ENCODE measurements at places on chromosomes 2 and 18.

DNA sequence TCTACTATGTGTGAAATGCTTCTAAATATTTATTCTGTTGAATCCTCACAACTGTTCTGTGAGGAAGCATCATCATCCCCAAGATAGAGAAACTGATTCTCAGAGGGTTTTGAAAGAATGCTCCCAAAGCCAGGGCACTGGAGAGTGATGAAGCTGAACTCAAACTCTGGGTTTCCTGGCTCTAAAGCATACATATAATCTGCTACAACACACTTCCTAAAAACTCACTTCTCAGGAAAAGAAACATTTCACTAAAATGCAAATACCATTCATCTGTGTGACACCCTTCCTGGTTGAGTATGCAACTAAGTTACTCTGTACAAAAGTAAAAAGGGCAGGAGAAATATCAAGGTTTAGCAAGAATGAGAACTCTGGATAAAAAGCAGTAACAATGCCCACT is 58.6 kb downstream of the GRB14 start:
- DNase-seq = no peak

GRCh38 chr2:235595422-235596010 is 101.7 kb downstream of the AGAP1 start:
- peak; percentile 72 for DNase-seq

GRCh38 chr2:140621583-140622362 is 1509.0 kb downstream of the LRP1B start:
- no peak for DNase-seq

- no peak for DNase-seq
Observed at GRCh38 chr2:9473308-9473984, 905 bp upstream of the IAH1 start.

DNA sequence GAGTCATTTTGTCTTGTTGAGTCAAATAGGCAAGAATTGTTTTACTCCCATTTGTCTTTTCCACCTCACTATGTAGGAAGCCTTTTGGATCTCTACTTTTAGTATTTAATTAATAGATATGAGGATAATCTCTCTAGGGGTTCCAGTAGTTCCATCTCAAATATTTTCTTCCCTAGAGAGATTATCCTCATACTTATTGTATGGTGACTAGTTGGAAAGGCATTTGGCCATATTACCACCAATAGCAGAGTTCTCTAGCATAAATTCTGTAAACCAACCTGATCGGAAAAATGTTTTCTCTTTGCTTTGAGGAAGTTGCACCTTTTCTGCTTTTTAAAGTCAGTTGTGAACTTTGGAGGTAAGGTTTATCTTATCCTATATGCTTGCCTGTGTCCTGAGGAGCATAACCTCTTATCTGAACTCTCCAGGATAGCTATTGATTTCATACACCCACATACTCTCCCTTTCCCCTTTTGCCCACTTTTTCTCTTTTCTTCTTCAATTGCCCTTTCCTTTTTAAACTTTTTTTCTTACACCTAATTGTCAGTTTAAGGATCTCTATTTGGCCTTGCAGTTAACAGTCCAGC is 100.8 kb downstream of the GALNT1 start:
- DNase-seq = no peak

DNA sequence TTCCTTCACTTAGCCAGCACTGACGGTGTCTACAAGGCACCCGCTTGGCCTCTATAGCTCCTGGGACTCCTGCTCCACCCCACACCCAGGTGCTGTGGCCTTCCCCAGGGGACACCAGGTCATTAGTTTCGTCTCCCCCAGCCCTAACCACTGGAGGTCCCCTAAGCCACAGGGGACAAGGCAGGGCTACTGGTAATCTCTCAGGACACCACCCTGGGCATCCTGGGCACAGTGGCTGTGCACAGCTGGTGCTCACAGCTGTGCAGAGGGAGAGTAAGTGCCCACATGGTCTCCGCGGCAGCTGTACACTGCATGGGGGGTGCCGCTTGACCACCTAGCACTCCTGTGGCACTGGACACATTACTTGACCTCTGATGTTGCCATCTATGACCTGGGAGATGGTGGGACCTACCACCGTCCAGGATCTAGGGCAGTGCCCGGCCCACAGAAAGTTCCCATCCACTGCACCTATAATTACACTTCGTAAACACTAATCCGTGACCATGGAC is 134.0 kb downstream of the HDAC4 start:
- DNase-seq = no peak

DNA sequence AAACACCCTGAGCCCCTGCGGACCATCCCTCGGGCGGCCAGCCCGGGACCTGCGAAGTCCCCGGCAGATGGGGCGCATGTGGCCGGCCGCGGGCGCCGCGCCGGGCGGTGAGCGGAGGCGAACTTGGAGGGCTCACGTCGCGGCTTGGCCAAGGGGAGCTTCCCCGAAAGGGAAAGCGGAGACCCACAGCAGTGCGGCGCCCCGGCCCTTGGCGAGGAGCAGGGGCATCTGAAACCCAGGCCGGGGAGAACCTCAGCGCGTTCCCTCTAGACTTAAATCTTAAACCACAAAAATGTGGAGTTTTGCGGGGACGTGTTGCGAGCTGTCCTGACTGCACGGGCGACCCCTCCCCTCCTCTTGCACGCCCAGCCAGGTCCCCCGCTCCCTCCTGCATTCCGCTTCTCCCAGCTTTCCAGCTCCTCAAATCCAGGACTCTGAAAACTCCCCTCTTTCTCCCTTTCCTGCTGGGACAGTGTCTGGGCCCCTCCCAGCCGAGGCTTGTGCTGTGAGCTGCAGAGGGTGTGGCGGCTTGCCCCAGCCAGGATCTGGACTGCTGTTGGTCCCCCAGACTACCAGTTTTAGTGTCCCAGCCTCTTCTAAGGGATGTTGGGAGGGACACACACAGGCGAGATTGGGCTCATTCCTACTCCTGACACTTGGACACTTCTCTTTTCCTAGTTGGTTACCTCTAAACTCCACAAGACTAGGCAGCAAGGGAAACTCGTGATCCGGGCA is 1.3 kb downstream of the FMNL2 start:
- peak; percentile 71 for DNase-seq

- DNase-seq = no peak
Observed at GRCh38 chr2:218953366-218953954, 6.0 kb upstream of the CDK5R2 start.
